Stimulated activated CD8-positive, alpha-beta memory T cell treated with anti-CD3 and anti-CD28 coated beads, Interleukin-7, amount 100 ng/mL, for 1 hour (primary cell): ENCODE measurements at places on chromosomes 5 and 9.

- DNase-seq, result no peak
These were observed 125.3 kb downstream of the ST8SIA4 start for GRCh38 chr5:100777680-100778300.

GRCh38 chr5:139149477-139150199 lies 48.5 kb downstream of the SIL1 start:
- DNase-seq, result no peak

- peak; percentile 16 for DNase-seq
These were observed 23.0 kb upstream of the SLC6A3 start for GRCh38 chr5:1468247-1468612.

GRCh38 chr9:37976714-37977477 lies 73.0 kb upstream of the SLC25A51 start:
- DNase-seq, result no peak

DNA sequence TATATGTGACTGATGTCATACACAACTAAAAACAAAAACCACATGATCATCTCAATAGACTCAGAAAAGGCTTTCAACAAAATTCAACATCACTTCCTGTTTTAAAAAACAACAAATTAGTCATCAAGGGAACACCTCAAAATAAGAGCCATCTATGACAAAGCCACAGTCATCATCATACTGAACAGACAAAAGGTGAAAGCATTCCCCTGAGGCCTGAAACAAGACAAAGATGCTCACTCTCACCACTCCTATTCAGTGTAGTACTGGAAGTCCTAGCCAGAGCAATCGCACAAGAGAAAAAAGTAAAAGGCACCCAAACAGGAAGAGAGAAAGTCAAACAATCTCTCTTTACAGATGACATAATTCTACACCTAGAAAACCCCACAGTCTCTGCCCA lies 893.5 kb upstream of the EDIL3 start:
- no peak for DNase-seq

DNA sequence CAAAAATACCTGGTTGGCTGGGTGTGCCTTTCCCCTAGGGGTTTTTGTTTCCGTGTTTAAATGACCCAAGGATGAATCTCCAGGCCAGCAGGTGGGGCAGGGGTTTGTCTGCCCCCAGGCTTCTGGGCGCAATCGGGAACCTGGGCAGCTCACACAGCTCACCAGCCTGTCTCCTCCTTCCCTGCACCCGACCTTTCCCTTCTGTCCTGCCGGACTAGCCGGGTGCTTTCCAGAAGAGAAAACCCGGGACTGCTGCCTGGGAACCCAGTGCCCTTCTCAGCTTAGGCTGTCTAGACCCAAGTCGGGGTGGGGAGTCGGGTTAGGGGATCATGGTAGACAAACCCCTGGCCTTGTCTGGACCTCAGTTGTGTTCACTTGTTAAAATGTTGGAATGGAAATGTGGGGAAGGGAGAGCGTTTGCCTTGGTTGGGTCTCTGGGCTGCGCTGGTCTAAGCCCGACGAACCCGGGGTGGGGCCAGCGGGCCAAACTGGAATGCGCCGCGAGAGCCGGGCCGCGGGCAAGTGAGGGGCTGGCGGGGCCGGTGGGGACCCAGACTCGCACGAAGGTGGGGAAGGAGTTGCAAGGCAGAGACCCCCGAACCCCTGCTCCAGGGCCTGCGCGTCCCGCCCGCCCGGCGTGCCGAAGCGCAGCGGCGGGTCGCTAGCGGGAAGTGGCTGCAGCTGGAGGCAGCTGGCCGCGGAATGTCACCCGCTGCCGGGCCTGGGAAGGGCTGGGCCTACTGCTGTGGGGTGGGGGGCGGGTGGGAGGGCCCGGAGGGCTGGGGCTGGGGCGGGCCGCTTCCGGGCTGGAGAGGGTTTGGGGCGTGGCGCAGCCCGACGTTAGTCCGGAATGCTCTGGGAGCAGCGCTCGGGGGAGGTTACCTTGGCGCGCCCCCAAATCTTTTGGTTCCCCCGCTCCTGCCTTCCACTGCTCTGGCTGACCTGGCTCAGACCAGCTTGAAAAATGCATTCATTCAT lies 84.6 kb downstream of the DAB2IP start:
- DNase-seq, result no peak

DNA sequence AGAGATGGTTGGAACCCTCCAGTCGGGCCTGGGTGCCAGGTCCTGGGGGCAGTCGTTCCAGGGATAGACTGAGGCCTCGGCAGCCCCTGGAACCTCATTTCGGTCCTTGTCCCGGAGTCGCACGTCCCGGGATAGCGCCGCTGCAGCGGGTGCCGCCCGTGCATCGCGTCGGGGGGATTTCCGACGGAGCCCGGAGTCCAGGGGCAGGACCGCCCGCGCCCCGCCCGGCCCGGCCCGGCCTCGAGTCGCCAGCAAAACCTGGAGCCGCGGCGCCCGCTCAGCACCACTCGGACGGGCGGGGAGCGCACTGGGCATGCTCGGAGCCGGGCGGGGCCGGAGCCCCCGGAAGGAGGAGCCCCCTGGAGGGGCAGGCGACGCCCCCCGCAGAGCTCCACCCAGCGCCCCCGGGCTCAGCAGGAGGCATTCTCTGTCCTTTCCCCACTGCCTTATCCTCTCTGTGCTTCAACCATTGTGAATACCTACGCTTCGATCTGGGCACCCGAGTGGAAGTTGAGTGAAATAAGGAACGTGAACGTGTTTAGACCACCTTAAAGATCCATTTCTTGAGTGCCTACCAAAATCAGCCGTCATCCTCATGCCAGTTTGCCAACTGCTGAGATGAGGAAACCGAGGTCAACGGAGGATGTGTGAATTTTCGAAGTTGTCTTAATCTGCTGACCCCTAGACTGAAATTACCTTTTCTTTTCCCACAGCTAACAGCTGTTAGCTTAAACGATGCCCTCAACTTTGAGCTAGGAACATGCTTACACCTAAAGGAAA lies 1.7 kb upstream of the PTPN3 start:
- no peak for DNase-seq

DNA sequence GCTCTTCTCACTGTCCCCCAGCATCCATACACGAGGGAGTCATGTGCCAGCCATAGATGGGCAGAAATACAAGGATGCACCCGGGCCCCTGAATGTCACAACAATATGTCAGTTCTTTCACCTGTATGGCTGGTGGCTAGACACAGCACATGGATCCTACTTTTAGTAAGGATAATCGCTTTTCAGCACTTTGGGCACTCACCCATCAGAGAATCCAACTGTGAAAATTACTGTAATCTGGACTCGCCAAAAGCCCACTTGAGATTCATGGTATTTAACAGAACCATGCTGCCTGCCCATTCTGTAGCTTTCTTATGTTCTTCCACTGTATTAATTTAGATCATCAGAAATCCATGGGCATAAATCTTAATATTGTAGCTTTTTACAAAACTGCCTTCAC lies 124.8 kb downstream of the FRMD3 start:
- no peak for DNase-seq

- DNase-seq, result no peak
These were observed at the start of gene UNC5A for GRCh38 chr5:176810081-176810597. Gene UNC5A (plus strand): TSS chr5:176810559. CDS start chr5:176810751, 192 bp downstream.

GRCh38 chr5:76956033-76956432 lies 3.2 kb downstream of the CRHBP start:
- no peak for DNase-seq

- no peak for DNase-seq
These were observed 25.4 kb downstream of the IRF1 start for GRCh38 chr5:132465059-132465707.

- no peak for DNase-seq
These were observed 107.7 kb downstream of the SEMA6A start for GRCh38 chr5:116466727-116467464.

GRCh38 chr5:40402007-40402364 lies 277.7 kb upstream of the PTGER4 start:
- no peak for DNase-seq

DNA sequence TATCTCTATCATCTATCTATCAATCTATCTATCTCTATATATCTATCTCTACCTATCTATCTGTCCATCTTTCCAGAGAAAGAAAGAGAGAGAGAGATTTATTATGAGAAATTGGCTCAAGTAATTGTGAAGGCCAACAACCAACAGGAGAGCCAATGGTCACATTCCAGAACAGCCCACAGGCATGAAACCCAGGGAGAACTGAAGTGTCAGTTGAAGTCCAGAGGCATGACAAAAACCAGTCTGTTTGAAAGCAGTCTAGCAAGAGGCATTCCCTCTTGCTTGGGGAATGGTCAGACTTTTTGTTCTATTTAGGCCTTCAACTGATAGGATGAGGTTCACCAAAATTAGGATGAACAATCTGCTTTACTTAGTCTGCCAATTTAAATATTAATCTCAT lies 87.6 kb upstream of the PLCXD3 start:
- DNase-seq, result no peak

DNA sequence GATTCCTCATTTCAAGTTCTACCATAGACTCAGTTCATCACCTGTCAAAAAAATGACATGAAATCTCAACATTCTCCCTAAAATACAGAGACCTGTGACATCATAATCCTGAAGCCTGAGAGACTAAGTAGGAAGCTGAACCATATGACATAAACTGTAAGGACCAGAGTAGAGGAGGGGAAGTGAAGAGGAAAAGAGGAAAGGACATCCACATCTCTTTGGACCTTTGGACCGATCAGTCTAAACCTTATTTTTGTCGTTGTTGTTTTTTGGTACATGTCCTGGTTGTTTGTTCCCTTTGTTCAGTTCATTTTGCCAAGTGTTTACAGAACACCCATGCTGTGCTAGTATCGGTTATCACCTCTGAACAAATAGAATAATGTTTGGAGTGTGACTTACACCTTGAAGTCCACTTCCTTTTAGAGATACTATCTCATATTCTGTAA lies 41.9 kb downstream of the LURAP1L start:
- DNase-seq, result no peak

GRCh38 chr5:34055667-34056066 lies 12.7 kb upstream of the C1QTNF3 start:
- no peak for DNase-seq

- DNase-seq, result no peak
These were observed 278.2 kb downstream of the PSAT1 start for GRCh38 chr9:78575081-78575480.

- no peak for DNase-seq
These were observed 7.3 kb upstream of the RPS6 start for GRCh38 chr9:19387317-19387716.

DNA sequence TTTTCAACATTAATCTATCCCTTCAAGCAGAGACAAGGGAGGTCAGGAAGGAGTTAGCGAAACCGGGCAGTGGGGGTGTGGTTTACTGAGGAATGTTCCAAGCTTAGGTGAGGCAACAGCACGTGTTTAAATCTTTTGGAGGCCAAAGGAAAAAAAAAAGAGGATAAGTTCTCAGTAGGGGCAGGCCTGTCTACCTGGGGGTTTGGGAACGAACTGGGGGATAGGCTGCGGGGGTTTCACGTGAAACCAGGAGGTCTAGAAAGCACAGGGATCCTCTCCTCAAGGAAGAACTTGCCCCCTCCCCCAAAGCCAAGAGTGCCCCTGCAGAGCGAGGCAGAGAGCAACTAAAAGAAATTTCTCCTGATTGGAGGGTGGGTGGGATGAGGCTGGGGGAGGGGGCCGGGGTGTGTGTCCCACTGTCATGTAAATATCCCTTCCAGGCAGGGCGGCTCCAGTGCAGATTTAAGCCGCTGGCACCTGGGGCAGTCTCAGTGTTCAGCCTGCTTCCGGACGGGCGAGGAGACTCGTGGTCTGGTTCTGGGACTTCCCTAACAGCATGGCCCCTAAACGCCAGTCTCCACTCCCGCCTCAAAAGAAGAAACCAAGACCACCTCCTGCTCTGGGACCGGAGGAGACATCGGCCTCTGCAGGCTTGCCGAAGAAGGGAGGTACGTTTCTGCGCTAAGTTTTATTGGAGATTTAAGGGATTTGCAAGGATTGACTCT lies 5.5 kb upstream of the SET start:
- DNase-seq, result no peak

- DNase-seq, result no peak
These were observed 1.3 kb upstream of the SLC22A5 start for GRCh38 chr5:132368186-132368585.

DNA sequence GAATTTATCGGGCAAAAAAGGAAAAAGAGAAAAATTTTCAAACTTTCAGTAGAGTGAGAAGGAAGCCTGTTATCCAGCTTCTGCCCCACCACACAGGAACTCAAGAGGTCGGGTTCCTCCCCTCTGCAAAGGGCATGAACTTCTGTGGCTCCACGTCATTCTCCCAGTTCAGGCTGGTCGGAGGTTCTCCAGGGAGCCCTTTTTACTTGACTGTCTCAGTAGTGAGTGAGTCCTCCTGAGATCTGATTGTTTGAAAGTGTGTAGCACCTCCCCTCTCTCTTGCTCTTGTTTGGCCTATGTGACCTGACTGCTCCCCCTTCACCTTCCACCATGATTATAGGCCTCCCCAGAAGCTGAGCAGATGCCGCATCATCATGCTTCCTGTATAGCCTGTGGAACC lies 9.7 kb downstream of the SPINK1 start:
- DNase-seq, result no peak

GRCh38 chr9:86046071-86046636 lies 53.2 kb downstream of the GOLM1 start:
- DNase-seq, result no peak

DNA sequence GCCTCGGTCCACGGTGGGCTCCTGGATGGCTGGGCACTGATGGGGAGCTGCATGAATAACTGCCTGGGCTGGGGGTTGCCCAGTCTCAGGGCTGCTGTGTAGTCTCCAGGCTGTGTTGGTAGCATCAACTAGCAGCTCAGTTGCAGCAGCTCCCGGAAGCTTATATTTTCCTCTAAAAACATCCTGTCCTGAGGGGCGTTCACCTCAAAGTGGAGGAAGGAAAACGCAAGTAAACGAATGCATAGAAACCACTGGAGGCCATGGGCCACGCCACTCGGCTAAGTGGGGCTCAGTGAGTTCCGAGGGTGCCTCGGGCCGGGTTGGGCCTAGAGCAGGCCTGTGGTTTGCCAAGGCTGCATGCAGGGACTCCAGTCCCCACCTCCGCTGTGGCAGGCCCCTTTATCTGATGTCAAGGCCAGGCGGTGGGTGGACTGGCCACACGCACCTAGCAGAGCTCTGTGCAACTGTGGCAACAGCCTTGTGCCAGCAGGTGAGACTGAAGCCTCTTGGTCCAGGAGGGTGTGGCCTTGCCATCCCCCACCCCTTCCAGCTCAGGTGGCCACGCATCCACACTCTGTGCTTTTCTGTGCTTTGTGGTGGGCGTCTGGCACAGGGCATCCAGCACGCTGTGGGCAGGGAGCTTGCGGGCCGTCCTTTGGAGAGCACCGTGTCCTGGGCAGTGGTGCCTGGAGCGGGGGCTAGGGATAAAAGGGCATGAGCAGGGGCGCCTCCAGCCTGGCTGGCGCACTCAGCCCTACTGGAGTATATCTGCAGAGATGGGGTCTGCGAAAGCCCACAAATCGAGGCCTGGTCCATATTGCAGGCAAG lies 15.1 kb downstream of the TCF7 start:
- DNase-seq, result no peak

GRCh38 chr5:68415177-68416085 lies 199.9 kb downstream of the PIK3R1 start:
- DNase-seq, result no peak

- no peak for DNase-seq
These were observed 59.1 kb downstream of the TNFSF15 start for GRCh38 chr9:114746591-114747346.

GRCh38 chr5:178210686-178211085 lies 6.4 kb downstream of the HNRNPAB start:
- DNase-seq, result no peak
